Fibroblast of skin of abdomen (primary cell): ENCODE measurements at places on chromosomes 5 and 9.

DNA sequence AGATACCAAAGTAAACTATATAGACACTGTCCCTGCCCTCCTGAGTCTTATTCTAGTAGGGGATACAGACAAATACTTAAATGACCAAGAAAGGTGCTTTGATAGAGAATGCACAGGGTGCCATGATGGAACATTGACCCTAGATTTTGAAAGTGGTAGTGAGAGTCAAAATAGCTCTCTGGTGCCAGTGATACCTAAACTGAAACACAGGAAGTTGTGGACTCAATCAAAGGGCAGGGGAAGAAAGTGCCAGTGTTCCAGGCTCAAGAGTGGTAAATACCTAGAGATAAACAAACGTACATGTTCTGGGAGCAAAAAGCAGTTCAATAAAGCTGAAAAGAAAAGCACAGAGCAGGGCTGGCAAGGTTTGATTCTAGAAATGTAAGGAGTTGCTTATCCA is 267.6 kb downstream of the ISL1 start:
- DNase-seq, result no peak

- DNase-seq, result peak; percentile 54
Observed at GRCh38 chr9:69412741-69413150, 87.7 kb downstream of the ENTREP1 start.

DNA sequence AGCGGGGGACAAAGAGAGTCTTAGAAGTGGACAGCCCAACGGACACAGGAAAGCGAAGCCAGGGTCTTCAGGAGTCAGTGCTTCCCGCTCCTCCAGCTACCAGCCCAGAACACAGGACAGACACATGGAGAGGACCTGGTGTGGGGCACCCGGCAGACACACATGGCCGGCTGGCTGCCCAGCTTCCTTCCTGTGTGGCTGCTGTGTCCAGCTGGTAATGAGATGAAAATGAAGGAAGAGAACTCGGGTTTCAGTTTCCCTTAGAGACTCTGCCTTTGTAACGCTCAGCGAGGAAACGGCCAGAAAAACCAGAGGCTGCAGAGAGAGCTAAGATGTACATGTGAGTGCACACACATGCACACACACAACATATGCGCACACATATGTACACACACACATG is 87.5 kb downstream of the SECISBP2 start:
- no peak for DNase-seq

- no peak for DNase-seq
Observed at GRCh38 chr5:61328791-61329549, 3.1 kb upstream of the ZSWIM6 start.

GRCh38 chr5:57831932-57832331 is 349.3 kb upstream of the ACTBL2 start:
- DNase-seq, result peak; percentile 23

- DNase-seq, result no peak
Observed at GRCh38 chr5:134568761-134569695, 43.6 kb downstream of the JADE2 start.

- no peak for DNase-seq
Observed at GRCh38 chr9:89929315-89929672, 324.5 kb downstream of the GADD45G start.
